HT1080 (cell line): ENCODE measurements at places on chromosomes 4 and X. TPM values are rescaled to one million over a fixed set of nuclear protein-coding genes. Genes with fewer than 3 reads are reported as not detected.

GRCh38 chrX:23662187-23662586 lies 5.1 kb upstream of the PRDX4 start:
- no peak for DNase-seq

GPAT3 gene
- total RNA-seq, result 106 and 121 TPM in 2 replicates

DNA sequence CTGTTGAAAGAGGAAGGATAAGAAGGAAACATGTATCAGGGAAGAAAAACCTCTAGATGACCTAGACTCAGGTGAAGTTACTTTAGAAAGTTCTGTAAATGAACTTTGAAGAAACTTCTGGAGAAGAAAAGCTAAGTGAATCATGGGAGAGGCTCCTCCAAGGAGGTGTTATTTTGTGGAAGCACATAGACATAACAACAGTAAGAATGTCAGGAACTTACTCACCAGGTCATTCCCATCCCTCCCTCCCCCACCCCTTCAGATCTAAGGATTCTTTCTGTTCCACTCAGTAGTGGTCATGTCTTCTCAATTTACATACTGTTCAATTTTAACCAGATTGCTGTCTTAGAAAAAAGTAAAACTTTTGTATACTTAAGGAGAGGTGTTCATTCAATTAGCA lies 310.5 kb upstream of the DDX53 start:
- no peak for DNase-seq

DNA sequence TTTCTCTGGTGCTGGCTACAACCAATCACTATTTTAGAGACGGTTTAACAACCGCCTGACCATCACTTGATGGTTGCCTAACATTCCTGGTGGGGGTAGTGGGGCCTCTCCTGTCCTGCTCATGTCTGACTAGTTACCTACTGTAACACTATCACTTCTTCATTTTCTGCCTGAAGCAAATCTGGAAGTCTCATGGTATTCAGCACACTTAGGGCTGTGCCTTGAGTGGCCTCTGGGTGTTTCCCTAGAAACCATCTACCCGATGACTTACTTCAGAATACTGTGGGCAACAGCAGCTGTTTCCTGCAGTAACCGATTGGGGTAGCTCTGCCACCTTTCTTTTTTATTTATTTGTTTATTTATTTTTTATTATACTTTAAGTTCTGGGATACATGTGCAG lies 880.1 kb upstream of the INTU start:
- DNase-seq, result no peak

KCTD8 gene
- total RNA-seq, result 0.23 and 0.64 TPM in 2 replicates

DNA sequence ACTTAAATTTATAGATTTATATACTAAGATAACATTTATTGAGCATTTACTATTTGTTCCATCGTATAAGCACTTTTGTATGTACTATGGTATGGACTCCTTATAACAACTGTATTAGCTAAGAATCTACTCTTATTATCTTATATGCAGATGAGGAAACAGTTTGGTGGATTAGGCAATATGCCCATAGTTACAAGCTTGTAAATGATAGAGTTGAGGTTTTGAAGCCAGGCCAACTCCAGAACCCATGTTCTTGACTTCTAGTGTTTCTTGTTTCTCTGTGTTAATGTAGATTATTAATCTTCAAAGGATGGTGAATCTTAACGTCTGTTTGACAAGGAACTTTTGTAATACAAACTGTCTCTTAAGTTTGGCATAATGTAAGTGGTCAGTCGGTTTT lies 71.3 kb downstream of the STIM2 start:
- no peak for DNase-seq

NAP1L3 gene
- total RNA-seq, result 8.0 and 8.9 TPM in 2 replicates

TMEM150C gene
- total RNA-seq, result 1.9 TPM in 2 replicates

GRCh38 chr4:48642421-48643374 lies 137.4 kb downstream of the FRYL start:
- DNase-seq, result no peak

PRDM8 gene
- 15.0 and 18.6 TPM in 2 replicates for total RNA-seq

GTPBP6 gene
- total RNA-seq, result 56.4 and 60.2 TPM in 2 replicates
